ENCODE measurements at places on chromosomes 16 and 17.

DNA sequence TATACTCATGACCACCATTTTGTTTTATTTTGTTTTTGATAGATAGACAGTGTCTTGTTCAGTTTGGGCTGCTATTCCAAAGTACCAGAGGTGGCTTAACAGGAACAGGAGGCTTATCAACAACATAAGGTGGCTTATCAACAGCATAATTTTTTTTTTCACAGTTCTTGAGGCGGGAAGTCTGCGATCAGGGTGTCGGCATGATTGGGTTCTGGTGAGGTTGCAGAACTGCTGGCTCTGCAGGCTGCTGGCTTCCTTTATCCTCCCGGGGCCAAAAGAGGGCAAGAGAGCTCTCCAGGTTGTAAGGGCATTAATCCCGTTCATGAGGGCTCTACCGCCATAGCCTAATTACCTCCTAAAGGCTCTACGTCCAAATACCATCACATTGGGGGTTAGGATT, 11.8 kb upstream of the HSD17B2 start:
- DNase-seq = no peak

DNA sequence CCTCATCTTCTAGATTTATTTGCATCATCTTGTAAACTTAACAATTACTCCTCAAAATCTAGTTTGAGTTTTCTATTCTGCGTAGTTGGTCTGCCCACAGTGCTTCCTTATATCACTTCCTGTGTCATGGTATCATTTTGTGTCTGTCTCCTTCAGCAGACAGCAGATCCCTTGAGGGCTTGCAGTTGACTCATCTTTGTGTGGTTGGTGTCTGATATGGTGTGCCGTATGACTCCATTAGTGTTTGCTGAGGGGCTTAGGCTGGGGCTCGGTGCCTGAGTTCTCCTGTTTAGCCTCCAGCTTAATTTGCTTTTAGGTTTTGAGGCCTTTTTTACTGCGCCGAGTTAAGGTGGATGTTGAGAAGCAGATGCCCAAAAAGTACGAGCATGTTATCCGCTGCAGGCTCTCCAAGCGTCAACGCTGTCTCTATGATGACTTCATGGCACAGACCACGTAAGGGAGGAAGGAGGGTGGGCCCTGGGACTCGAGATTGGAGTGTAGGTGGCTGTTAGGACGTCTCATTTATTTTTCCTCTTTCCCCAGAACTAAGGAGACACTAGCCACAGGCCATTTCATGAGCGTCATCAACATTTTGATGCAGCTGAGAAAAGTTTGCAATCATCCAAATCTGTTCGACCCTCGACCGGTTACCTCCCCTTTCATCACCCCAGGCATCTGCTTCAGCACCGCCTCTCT, 16.9 kb downstream of the SRCAP start:
- peak; percentile 34 for DNase-seq

- DNase-seq = no peak
These were observed 74.4 kb downstream of the PCTP start for GRCh38 chr17:55825213-55825612.

GRCh38 chr16:67327743-67328142, 1.1 kb downstream of the LRRC36 start:
- no peak for DNase-seq
